ENCODE measurements at places on chromosomes 3 and 15.
A peak's percentile ranks its signal among the peaks of the same experiment; 100 is the strongest.

DNA sequence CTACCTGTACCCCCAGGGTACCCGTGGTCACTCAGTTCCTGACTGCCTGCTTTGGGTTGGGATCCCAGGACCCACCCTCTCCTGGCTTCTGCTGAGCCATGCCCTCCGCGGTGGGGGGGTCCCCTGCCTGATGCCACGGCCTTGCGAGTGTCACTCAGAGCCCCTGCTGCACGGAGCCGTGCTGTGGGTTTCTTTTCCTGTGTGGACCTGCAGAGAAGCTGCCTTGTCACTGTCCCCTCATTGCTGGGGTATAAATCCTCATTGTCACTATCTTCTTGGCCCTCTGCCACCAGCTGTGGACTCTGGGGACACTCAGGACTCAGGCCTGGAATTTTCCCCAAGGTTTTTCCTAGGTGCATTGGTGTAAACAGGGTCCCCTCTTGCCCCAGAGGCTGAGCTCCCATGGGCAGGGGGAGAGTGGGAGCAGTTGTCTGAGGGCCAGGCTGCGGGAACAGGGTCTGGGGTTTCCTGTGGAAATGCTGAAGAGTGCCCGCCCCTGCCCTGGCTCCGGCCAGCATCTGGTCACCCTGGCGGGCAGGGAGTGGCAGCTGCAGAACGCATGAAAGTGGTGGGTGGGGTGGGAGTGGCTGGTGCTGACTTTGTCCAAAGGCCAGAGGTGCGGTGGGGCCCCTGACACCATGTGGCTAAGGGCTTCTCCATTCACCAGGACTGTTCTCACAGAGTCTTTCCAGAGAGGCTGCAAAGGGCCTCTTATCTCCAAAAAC is 191.7 kb downstream of the GOLGA6L6 start:
- DNase-seq: no peak

GRCh38 chr15:73395671-73396070 is 26.9 kb upstream of the HCN4 start:
- no peak for DNase-seq

- DNase-seq: no peak
These were observed 11.4 kb upstream of the CCDC174 start for GRCh38 chr3:14640157-14640562.

DNA sequence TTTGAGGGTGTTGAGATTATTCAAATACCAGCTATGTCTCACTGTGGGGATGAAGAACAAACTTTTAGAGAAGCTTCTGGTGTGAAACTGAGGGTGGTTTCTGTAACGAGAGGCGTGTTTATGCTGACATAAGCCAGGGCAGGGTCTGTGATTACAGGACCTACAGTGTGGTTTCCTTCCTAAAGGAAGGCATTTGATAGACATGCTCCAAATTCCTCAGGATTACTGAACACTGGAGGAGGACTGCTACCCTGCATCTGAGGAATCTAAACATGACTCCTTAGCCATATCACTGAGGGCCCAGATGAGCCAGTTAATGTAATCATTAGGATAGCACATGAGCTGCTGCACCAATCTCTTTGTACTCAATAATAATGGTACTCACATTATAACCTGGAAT is 328.4 kb upstream of the UMPS start:
- no peak for DNase-seq

DNA sequence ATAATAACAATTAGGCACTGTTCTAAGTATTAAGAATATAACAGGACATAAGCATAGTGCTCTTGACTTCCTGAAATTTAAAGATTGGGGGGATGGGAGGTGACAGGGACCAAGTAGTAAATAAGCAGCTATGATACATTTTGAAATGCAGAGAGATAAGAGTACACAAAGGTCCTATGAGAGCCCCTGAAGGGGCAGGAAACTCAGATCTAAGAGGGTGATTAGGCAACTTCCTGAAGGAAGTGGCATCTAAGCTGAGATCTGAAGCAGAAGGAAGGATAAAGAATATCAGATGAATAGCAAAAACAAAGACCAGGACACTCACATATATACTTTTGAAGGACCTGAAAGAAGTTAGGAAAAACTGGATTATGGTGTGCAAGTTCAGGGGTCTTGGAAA is 415.2 kb upstream of the FRG2C start:
- DNase-seq: peak; percentile 2

GRCh38 chr15:86040356-86041033 is 39.2 kb upstream of the AGBL1 start:
- no peak for DNase-seq

DNA sequence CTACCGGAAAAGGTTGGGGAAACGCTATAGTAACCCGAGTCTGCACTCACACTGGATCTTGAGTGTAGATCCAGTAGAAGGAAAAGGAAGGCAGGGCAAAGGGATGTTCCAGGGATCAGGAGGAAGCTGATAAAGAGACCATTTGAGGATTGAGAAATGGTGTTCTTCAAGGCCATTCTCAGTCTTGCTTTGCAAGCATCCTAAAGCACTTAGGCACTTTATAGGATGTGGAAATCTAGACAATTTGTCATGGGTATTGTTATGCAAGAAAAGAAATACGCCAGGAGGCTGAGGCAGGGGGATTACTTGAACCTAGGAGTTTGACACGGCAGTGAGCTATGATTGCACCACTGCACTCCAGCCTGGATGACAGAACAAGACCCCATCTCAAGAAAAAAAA is 13.2 kb upstream of the SCAMP5 start:
- no peak for DNase-seq

DNA sequence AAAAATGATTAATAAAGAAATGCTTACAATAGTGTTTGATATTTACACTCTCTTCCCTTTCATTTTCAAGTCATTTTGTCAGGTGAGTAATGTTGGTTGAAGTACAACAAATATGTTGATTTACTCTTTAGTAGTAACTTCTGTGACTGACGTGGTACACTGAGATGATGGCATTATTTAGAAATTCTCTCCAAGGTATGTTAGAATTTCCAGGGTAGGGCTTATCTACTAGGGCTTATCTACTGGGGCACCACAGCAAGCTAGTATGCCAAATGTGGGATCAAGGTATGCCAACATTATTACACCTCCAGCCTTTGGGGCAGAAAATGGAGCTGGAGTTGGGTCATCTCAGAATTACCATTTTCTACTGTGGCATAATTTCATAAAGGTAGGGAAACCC is 157.4 kb upstream of the AGTR1 start:
- no peak for DNase-seq

- DNase-seq: no peak
These were observed 112.0 kb downstream of the APBA2 start for GRCh38 chr15:28997791-28998190.
